ENCODE measurements at places on chromosomes 3 and 15.

GRCh38 chr3:85090495-85090894 lies 131.7 kb downstream of the CADM2 start:
- no peak for DNase-seq

DNA sequence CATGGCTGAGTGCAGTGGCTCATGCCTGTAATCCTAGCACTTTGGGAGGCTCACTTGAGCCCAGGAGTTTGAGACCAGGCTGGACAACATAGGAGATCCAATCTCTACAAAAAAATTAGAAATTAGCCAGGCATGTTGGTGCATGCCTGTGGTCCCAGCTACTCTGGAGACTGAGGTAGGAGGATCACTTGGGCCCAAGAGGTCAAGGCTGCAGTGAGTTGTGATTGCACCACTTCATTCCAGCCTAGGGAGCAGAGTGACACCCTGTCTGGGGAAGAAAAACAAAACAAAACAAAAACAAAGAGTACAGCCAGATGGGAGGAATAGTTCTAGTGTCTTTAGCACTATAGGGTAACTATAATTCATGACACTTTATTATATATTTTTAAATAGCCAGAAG lies 26.2 kb upstream of the COMMD4 start:
- no peak for DNase-seq

- no peak for DNase-seq
Measured at GRCh38 chr3:52043750-52044149, 12.6 kb downstream of the DUSP7 start.

DNA sequence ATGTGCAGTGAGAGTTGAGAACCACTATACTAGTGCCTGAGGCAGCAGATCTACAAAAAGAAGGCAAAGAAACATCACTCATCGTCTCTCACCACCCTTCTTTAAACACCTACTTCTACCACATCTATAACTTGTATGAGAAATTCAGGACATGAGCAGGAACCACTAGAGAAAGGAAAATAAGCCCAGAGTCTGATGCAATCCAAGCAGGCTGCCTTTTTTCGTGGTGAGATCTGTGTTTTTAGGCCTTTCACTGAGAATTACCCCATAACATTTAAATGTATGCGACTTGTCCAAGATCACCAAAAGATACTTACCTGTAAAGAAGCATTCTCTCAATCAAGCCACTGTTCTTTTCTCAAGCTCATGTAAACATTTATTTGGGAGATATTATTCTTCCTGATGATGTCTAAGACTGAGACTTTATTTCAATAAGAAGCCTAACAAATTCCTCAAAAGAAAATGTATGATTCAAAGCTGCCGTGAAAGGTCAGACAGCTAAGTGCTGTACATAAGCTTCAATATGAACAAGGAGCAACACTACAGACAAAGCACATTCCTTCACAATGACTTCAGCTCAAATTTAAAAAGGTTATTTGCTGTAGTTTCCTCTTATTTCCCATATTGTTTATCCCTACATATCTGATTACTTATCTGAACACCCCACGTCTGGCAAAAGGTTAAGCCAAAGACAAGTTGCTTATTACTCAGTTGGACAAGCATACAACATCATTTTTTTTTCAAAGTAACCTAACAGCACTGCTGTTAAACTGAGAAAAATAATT lies 16.5 kb downstream of the SPICE1 start:
- no peak for DNase-seq

GRCh38 chr15:92900731-92901071 lies 577 bp downstream of the CHD2 start:
- no peak for DNase-seq

- DNase-seq = peak; percentile 54
Measured at GRCh38 chr15:86935841-86936240, 856.2 kb downstream of the AGBL1 start.

DNA sequence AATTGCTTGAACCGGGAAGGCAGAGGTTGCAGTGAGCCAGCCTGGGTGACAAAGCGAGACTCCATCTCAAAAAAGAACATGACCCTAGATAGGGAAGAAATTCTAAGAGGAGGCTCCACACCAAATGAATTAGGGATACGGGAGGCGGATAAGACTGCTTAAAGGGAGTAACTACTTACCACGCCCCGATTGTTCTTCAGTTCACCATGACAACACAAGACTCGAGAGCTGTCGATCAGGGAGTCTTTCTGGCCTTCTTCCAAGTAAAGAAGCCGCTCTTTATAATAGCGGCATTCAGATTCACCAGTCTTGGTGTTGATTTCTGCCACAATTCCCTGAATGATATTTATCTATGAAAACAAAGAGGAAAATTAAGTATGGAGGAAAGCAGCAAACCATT lies 53.9 kb upstream of the TASOR start:
- peak; percentile 58 for DNase-seq

- DNase-seq = no peak
Measured at GRCh38 chr3:169790687-169791429, 17.7 kb downstream of the MYNN start.

- DNase-seq = no peak
Measured at GRCh38 chr3:151795276-151795675, 18.6 kb upstream of the AADAC start.

DNA sequence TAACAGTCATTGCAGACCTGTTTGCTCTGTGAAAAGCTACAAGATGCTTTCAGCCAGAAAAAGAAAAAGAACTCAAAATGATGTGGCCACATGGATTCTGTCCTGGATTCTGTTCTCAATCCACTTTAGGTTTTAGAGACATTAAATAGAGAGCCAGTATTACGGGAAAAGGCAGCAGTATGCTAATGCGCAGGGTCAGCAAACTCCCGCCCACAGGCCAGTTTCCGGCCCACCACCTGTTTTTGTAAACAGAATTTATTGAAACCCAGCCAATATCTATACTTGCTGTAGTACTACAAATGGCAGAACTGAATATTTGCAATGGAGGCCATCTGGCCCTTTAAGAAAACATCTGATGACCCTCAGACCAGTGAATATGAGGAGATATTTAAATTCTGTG lies 416.1 kb downstream of the ERC2 start:
- no peak for DNase-seq

DNA sequence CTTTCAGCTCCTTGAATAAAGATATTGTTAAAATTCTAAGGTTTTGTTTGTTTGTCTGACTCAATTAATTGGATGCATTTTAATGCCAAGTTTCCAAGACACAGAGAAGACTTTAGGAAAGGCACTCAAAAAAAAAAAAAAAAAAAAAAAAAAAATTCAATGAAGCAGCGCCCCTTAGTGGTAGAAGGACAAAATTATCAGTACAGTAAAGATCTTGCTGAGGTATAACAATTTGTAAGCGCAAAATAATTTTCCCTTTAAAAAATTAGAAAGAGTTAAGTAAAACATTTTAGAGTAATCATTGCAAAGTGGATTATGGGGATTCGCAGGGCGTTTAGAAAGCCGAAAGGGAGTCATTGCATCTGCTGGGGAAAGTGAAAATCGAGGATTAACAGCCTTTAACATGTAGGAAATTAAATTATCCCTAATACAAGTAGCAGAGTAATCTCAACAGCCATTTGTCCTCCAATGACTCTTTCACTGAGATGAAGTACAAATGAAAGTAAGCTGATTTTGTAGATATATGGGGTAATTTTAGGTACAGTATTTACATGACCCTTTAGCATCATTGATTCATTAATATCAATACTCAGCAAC lies 5.8 kb upstream of the DIS3L start:
- DNase-seq = peak; percentile 61

DNA sequence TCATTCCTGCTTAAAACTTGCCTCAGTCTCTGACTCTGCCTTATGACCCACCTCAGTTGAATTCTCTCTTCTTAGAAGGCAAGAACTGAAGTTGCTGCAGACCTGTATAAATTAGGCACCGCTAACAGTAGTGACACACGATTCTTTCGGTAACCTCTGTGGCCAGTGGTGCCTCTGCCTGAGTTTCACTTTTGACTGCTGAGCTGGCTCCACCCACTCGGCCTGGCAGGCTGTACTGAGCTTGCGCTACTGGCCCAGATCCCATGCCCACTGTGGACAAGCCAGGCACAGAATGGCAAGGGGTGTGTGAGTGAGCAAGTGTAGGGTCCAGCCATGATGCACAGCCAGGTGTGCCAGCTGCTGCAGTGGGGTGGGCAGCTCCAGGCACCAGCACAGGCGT lies 19.1 kb upstream of the EIF1B start:
- no peak for DNase-seq

DNA sequence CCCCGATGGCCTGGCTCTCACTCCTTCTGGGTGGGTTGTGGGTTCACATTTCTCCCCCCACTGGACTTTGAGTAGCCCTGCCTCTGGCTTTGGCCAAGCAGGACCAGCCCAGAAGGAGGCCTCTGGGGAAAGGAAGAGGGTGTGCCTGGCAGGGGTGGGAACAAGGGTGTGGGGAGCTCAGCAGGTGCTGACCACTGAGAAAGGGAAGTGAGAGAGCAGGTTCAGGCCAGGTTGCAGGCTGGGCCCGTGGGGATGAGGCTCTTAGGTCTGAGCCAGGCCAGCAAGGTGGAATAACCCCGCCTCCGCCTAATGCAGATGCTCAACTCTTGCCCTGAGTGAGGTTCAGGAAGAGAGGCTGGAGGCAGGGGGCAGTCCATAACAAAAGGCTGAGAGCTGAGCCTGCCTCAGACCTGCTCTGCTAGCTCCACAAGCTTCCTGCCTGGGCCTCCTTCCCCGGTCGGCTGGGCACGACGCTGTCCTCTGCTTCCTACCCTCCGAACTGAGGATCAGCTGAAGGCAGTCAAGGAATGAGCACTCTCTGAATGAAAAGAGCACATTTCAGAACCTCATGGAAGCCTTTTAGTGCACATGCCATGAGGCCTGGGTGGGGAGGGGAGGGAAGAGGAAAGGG lies 82.7 kb downstream of the TLE3 start:
- no peak for DNase-seq

DNA sequence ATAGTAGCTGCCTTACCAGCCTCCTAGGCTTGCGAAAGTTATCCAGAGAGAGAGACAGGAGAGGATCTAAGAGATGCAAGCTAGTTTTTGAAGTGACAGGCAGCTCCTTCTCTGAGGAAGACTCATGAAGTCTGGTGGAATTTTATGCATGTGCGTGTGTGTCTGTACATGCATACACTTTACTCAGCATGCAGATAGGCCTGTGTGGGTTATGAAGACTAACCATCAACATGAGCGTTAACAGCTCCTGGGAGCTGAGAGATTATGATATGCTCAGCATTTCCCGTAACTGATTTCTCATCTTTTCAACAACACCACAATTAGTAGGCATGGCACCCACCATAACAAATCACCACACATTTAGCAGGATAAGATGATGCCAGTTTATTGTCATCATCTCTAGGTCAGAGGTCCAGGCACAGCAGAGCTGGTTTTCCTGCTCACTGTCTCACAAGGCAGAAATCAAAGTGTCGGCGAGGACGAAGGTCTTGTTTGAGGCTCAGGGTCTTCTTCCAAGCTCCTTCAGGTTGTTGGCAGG lies 239.5 kb downstream of the CACNA2D3 start:
- DNase-seq = no peak

- DNase-seq = no peak
Measured at GRCh38 chr3:116432795-116433194, 12.5 kb downstream of the LSAMP start.

DNA sequence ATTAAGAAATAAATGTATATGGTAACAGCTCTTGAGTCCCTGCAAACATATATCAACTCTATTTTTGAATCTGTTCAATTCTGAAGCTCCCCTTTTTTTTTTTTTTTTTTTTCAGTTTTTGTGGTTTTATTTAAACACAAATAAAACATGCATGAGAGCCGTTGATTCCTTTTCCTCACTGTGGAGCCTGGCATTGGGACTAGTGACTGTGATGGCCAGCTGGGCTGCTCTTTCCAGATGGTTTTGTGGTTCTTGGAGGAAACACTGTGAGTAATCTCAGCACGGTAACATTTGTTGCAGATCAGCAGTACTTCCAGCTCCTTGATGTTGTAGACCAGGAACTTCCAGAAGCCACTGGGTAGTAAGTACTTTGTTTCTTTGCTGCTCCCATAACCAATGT lies 15.9 kb downstream of the EMC7 start:
- DNase-seq = no peak
